B cell (primary cell): ENCODE measurements at places on chromosomes 3 and 15. TPM values are rescaled to one million over a fixed set of nuclear protein-coding genes. Genes with fewer than 3 reads are reported as not detected.

DNA sequence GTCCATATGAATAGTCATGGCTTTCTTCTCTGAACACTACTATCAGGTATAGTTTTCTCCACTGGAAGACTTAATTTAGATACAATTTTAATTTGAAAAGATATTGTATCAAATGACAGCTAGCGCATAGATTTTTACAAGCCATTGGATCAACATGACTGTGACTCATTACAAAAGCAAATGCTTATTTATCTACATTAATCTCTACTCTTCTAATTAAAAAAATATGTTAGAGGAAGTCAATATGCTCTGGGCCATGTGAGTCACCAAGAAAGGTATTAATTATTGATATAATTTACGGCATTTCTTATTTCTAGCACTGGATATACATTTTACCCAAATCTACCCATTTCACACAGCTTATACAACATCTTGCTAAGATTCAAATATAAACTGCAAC lies 800.3 kb upstream of the GBE1 start:
- DNase-seq = no peak

DNA sequence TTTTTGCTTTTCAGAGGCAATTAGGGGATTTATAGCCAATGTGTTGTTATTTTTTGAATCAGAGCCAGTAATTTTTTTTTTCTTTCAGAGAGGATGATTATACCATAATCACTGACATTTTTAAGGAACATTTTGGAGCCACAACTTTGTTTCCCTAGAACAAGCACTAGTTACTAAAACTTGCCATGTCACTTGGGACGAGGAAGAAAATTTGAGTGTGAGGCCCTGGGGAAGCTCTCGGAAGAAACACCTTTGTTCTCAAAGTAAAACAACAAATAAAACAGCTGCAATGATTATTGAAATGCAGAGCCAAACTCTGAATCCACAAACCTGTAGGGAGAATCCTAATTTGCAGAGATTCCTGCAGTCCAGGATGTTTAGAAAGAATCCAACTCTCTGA lies 69.7 kb downstream of the PDZRN3 start:
- DNase-seq = no peak

- no peak for DNase-seq
Observed at GRCh38 chr15:66847565-66847991, 145.5 kb downstream of the SMAD6 start.

DNA sequence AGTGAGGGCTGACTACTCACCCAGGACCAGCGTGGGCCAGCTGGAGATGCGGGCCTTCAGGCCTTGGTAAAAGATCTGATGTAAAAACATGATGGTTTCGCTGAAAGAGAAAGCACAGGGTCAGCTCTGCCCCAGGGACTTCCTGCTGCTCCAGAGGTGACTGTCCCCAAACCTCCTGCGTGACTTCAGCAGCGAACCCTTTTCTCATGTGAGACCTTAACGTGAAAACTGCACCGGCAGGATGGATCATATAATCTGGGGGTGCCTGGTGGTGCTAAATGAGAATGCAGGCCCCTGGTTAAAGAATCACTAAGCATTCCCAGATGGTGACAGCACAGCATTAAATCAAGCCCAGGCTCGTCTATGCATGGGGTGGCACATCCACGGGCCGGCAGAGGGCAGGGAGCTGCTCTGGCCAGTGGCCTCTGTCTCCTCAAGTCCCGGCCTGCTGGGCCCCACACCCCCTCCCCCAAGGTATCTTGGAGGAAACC lies 55.4 kb downstream of the RASGRF1 start:
- DNase-seq = no peak

The GAP43 gene
- not detected in 2 replicates for total RNA-seq

The ANKRD63 gene
- 0.25 and 0.44 TPM in 2 replicates for total RNA-seq

The ITIH3 gene
- not detected in 2 replicates for total RNA-seq

DNA sequence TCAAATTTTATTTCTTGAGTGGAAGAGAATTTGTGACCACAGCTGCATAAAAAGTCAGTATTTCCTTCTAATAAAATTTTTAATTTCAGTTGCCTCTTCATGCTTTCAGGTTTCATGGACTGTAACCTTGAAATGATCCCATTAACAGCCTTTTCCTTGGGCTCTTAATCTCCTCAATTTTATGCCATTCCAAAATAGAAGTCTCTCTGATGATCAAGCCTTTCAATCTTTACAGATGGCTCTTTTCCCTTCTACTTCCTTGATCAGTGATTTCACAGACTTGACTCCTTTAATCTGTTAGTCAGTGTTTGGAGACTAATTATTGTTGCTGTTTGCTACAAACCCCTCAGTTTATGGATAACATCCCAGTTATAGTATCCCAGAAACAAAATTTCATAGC lies 11.9 kb downstream of the TSC22D2 start:
- DNase-seq = no peak

The SCN11A gene
- total RNA-seq = 0.24 and 0.25 TPM in 2 replicates

DNA sequence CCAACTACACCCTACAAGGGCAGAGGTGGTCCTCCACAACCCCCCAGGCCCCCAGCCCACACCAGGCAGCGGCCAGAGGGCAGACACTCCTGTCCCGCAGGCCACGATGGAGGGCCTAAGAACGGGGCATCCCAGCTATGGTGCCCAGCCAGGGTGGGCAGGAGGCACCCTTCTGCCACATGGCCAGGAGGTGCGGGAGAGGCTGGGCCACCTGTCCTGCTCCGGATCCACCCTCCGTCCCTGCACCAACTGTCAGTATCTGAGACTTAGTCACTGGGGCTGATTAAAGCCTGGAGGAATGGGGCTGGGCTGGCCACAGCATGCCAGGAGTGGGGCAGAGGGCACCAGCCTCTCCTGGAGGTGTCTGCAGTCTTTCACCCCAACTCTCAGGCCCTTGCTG lies 37.9 kb downstream of the TNK2 start:
- DNase-seq = no peak

- no peak for DNase-seq
Observed at GRCh38 chr3:181561139-181562031, 150.3 kb upstream of the SOX2 start.

The FEZF2 gene
- total RNA-seq = not detected in 2 replicates

- no peak for DNase-seq
Observed at GRCh38 chr3:59464187-59464586, 414.4 kb upstream of the CFAP20DC start.

GRCh38 chr3:16304061-16305010 lies 39.3 kb downstream of the OXNAD1 start:
- no peak for DNase-seq

GRCh38 chr15:78402061-78402610 lies 35.9 kb upstream of the IREB2 start:
- no peak for DNase-seq

DNA sequence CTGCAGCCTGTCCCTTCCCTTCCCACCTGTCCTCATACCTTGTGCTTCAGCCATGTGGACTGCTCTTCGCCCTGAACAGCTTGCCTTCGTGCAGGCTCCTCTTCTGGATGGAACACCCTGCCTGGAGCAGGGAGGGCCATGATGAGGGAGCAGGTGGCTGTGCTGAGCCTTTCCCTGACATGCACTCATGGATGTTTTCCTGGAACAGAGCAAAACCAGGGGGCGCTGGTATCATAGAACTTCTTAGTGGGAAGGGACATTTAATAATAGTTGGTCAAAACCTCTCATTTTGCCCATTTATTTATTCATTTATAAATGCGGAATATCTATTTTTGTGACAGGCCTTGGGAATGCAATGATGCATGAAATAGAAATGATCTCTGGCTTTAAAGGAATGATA lies 149.3 kb downstream of the CACNA1D start:
- no peak for DNase-seq

The GHSR gene
- total RNA-seq = not detected in 2 replicates

The CHRNA3 gene
- not detected in 2 replicates for total RNA-seq

The DCLK3 gene
- total RNA-seq = not detected in 2 replicates

The CGNL1 gene
- total RNA-seq = 0.12 and 0.24 TPM in 2 replicates
